ENCODE measurements at places on chromosomes 1 and 21.

GRCh38 chr1:157363660-157364140 lies 188.6 kb downstream of the FCRL5 start:
- DNase-seq: no peak

GRCh38 chr1:6935361-6935883 lies 150.2 kb downstream of the CAMTA1 start:
- no peak for DNase-seq

GRCh38 chr1:237737448-237737847 lies 153.3 kb downstream of the ZP4 start:
- no peak for DNase-seq

- DNase-seq: no peak
These were observed 2.8 kb upstream of the EFHD2 start for GRCh38 chr1:15406614-15407559.

- no peak for DNase-seq
These were observed 570.6 kb downstream of the DPYD start for GRCh38 chr1:97350241-97350640.

DNA sequence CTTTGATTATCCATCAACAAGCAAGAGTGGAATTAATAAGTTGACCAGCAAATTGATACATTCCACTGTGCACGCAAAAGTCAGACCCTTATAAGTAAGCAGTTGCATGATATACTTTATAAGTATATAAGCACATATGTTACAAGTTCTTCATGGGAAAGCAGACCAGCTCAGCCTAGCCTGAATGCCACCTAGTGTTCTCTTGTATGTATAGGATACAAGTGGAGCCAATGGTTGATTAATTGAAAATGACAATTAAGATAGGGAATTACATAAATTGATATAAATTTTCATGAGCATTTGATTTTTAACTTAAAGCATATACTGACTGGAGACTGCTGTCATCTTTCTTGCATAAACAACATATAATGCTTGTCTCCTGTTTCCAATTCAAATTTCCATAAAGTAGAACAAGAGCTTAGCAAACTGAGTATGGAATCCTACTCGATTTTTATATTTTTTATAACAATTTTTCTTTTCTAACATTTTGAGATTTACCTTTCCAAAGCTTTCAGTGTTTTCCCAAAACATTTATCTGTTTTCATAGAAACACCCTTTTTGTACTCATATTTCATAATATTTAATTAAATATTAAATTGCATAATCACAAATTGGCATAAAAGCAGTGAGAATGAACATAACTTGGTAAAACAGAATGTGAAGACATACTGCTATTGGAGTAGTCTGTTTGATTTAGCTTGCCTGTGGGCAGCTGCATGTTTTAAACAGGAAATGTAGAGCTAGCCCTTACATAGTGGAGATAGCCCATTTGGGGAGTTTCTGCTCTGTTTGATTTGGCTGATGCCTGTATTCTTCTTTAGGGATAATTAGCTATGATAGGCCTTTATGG lies 62.8 kb downstream of the MAGI3 start:
- no peak for DNase-seq

DNA sequence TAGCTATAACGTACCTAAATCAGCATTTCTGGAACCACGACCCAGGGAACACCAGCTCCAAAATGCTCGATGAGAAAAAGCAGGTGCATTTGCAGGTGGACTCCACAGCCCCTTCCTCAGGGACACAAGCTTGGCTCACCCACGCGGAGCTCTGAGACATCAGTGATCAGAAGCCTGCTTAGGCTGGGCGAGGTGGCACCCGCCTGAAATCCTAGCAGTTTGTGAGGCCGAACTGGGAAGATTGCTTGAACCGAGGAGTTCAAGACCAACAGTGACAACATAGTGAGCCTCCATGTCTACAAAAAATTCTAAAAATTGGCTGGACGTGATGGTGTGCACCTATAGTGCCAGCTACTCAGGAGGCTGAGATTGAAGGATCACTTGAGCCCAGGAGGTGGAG lies 2.5 kb upstream of the TSPEAR start:
- no peak for DNase-seq

DNA sequence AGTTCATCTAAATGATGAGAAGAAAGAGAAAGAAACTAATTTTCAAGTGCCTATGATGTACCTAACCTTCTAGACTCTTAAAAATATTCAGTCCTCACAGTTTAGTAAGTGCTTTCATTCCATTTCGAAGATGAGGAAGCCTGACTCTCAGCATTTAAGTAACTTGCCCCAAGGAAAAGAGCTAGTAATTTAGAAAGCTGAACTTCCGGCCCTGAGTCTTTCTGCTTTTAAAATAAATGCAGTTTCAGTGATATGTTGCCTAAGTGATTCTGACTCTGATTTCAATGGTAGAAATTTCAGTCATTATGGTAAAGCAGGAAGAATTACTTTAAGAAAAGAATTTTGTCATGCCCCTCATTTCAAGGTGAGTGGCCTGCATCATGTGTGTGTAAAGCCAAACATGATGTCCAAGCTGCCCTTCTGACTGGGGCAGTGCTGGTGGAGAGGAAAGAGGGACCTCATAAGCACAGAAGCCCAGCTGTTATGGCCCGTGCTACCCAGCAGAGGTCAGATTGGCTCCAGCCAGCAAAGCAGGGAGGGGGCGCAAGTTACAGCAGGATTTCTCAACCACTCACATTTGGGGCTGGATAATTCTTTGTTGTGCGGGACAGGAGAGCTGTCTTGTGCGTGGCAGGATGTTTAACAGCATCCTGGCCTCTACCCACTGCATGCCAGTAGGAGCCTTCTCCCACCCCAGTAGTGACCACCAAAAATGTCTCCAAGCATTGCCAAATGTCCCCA lies 10.7 kb downstream of the ATP1A4 start:
- no peak for DNase-seq

DNA sequence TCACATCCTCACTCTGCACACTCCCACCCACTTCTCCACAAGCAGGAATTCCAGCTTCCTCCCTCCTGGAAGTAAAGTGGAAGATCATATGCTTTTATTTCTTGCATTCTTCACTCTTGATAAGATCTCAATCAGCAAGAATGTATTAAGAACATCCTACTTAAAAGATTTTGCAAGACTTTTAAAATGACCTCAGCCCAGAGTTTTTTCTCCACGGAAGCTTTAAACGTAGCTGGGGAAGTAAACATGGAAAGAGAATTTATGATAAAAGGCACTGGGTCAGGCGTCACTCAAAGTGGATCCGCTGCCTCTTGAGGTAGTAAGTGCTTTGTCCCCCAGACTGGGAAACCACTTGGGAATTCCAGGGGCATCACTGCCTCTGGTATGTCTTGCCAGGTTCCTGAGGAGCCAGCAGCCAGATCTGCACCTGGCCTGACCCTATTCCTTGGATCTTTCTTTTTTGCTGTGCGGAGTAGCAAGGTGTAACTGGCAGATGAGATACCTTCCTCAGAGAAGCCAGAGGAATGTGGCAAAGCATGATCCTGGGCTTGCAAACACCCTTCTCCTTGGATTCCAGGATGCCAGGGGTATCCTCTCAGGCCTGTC lies 33.9 kb downstream of the CDK18 start:
- no peak for DNase-seq

DNA sequence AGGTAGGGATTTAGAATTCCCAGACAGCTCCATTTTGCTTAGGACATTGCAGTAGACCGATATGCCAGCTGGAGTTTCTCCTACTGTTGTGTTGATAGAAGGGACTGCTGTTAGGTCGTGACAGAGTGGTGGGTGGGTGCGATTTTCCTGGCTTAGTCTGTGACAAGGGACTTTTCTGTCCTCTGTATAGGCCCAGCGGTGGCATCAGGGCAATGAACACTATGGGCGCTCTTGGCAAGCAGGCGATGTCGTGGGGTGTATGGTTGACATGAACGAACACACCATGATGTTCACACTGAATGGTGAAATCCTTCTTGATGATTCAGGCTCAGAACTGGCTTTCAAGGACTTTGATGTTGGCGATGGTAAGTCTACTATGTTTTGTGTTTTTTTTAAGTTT lies 321.8 kb downstream of the ZP4 start:
- DNase-seq: no peak

- DNase-seq: no peak
These were observed 82.8 kb upstream of the BEND5 start for GRCh38 chr1:48859456-48859855.

DNA sequence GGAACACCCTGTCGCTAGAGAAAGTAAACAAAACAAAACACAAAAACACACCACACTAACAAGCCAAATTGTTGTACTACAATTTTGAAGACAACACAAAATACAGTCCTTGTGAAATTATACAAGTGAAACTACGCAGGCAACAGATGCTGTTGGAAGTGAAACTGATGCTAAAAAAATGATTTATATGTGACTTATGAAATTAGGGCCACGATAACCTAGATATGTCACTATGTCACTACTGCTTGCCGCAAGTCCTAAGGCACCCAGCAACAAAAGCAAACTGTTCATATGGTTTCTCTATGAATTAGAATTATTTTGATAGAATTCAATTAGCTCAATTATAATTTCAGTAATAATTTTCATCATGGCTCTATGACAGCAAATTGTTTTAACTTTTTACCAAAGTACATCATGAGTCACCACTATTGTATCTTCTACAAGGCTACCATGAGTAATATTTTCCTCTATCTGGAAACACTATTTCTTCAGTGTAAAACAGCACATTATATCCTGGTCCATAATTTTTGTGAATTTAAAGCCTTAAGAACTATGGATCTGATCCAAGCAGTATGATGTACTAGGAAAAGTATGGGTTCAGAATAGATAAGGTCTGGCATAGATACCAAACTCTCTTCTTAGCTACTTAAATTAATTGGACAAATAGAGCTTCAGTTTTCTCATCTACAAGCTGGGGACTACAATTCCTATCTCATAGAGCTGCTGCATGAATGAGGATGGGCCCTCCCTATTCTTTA lies 216.3 kb downstream of the COL11A1 start:
- DNase-seq: no peak

DNA sequence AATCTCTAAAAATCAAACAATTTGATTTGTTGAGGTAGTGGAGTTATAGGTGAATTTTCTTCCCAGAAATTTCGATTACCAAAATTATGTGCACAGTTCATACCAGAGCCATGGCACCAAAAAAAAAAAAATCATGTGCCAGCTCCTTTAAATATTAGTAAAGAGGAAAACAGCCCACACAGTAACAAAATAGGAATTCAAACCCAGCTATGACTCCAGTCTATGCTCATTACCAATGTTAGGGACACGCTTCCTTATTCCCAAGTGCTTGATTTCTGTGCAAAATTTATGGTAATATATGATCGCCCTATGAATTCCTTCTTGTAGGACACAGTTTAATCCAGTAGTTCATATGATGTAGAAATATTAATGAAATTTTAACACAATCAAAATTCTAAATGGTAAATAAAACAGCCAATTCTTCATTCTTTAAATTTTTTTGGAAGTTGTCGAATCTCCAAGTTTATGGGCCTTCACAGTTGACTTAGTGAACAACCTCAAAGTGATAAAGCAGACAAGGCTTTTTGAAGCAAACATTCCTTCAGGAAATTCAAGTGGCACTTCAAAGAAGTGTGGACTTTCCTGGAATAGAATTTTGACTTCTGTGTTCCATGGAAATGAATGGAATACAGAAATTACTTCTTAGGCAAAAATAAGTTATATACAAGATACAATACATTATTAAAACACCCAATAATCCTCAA lies 1.9 kb downstream of the TOR1AIP2 start:
- DNase-seq: no peak

GRCh38 chr21:15159382-15160020 lies 94.7 kb upstream of the NRIP1 start:
- no peak for DNase-seq

DNA sequence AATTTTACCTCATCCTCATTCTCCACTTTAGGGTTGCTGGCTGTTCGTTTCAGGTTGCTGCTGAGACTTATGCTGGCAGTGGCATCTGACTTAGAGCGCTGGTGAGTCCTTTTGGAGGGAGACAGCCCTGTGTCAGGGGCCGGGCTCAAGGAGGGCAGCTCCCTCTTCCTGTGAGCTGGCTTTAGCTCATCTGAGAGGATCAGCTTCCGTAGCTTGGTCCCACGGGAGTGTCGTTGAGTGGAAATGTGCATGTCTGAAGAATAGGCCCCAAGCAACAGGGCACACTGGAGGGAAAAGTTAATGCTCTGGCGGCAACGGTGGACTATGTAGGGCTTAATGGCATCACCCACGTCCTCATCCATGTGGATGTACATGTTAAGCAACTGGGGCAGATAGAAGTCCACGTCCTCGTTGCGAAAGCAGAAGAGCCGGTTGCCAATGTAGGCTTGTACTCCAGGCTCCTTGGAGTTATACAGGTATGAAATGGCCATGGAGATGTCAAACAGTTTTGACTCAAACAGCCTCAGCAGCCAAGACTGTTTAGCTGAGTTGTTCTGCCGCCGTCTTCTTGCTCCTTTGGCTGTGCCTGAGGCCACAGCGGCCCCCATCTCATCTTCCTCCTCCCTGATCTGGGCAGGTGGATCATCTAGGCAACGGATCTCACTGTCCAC lies 11.5 kb downstream of the PI4KB start:
- no peak for DNase-seq

GRCh38 chr1:82390627-82391026 lies 589.9 kb downstream of the ADGRL2 start:
- no peak for DNase-seq

GRCh38 chr1:12485231-12486058 lies 132.6 kb downstream of the DHRS3 start:
- no peak for DNase-seq
